ENCODE measurements at places on chromosomes 2 and 18.

DNA sequence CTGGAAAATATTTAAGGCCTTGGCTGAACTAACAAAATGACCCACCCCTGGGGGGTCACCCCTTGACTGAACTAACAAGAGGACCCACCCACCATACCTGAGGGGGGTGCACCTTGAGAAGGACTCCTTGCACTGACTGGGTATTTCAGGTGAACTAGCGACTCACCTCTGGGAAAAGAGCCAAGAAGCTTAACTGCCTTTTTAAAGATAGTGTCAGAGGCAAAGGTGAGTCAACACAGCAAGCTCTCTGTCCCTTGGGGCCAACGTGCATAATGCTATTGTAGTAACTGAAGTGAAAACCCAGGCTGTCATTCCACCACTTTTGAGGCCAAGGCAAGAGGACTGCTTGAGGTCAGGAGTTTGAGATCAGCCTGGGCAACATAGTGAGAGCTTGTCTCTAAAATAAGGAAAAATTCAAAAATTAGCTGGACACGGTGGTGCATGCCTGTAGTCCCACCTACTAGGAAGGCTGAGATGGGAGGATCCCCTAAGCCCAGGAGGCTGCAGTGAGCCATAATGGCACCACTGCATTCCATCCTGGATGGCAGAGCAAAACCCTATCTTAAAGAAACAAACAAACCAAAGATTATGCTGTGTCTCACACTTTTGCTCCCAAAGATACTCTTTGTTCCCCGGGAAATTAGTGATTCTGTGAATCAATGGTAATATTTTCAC lies 36.4 kb upstream of the ZCCHC2 start:
- DNase-seq: no peak

DNA sequence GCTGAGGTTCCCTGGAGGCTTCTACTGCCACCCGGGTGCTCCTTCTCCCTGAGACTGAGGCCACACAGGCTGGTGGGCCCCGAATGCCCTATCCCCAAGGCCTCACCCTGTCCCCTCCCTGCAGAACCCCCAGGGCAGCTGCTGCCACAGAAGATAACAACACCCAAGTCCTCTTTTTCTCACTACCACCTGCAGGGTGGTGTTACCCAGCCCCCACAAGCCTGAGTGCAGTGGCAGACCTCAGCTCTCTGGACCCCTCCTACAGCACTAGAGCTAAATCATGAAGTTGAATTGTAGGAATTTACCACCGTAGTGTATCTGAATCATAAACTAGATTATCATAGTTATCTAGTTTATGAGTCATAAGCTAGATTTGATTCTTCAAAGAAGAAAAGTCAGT lies 7.3 kb upstream of the CENPA start:
- no peak for DNase-seq

- peak; percentile 19 for DNase-seq
These were observed at the start of gene KCNF1 for GRCh38 chr2:10911291-10912075. KCNF1 (plus strand) TSS chr2:10911934; CDS start chr2:10912427, 493 bp downstream.

- no peak for DNase-seq
These were observed 55.2 kb upstream of the RALBP1 start for GRCh38 chr18:9419956-9420631.

DNA sequence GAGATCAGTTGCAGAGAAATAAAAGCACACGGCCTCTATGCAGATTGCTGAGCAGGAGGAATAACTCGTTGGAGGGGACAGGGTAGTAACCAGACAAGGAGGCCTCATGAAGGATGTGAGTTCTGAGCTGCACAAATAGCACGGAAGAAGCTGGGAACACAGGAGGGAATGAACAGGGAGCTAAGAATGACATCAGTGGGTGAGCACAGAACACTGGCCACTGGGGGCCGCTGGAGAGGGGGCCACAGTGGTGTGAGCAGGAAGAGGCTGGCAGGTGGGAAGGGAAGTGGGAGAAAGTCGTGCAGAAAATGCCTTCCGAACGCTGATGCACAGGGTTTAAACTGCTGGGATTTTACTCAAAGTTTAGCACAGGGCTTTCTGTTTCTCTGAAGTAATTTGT lies 61.0 kb downstream of the ZAP70 start:
- no peak for DNase-seq

DNA sequence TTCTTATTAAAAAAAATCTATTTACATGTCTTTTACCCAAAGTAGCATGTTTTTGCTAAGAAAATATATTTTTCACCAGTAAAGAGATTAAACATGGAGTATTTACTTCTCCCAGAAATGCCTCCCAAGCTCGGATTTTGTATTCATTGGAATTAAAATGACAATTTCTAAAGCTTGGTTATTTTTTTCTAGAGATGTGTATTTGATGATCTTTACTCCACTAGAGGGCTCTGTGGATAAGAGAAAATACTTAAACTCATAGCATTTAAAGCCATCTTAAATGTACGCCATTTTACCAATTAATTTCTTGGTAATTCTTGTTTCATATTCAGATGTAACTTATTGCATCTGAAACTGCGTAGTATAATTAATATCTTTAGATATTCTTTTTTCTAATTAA lies 461.4 kb downstream of the GALR1 start:
- DNase-seq: no peak

DNA sequence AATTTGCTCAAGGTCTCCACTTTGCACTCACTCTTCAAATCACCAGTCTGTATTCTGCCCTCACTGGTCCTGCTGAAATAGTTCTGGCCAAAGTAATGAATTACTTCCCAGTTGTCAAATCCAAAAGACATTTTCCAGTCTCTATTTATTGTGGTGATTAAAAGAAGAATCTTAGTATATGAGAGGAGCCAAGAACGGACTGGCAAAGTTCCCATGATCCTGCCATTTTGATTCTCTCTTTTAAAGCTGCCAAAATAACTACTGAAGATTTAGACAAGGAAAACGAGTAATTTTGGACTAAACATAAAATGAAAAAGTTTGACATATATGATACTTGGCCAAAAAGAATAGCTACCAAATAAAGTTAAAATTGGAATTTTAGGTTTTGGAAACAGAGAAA lies 12.0 kb downstream of the THSD7B start:
- no peak for DNase-seq

- DNase-seq: no peak
These were observed 115.0 kb upstream of the TMEM200C start for GRCh38 chr18:6010284-6010683.

GRCh38 chr2:74301262-74301661 lies 42.0 kb downstream of the SLC4A5 start:
- no peak for DNase-seq

DNA sequence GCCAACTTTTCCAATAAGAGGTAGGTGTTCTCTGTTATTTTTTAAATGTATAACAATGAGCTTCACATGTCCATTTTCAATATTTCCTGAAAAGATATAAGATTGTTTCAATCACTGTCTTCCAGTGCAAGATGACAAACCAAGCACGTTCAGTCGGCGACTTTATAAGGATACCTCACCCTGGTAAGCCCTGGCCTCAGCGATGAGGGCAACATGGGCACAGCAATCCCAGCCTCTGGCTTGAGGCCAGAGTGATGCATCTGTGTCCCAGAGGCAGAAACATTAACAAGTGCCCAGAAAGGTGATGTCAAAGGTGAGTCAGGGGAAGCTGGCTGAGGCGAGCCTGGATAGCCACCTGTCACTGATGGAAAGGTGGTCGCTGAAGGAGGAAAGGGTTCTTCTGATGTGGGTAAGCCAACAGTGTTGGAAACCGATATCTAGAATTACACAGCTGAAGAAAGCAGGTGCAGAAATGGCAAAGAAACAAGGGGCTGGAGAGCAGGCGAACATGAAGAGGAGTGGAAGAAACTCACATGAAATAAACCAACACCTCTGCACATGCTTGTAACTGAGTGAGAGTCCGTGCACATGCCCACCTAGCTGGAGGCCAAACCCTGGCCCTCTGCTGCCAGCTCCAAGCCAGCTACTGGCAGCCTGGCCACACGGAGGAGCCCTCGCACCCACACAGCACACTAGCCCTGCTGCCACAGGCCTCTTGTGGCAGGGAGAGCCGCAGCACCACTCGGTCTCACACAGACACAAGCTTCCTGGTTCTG lies 65.5 kb downstream of the FBXO15 start:
- peak; percentile 11 for DNase-seq

DNA sequence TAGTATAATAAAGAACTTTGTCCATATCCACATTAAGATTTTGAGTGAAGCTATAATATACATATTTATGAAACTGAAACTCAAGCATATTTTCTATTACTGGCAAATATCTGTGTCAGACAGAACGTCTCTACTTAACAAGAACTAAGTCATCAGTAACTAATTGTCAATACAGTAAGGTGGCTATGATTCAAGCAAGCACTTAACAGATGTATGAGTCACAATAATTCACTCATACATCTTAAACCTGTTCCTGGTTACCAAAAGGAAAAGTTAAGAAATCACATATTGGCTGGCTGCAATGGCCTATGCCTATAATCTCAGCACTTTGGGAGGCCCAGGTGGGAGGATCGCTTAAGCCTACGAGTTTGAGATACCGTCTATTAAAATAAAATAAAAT lies 96.0 kb downstream of the SOS1 start:
- no peak for DNase-seq

GRCh38 chr18:63152791-63153190 lies 166.8 kb downstream of the BCL2 start:
- no peak for DNase-seq

GRCh38 chr18:22977847-22978701 lies 44.9 kb downstream of the RBBP8 start:
- peak; percentile 52 for DNase-seq

- DNase-seq: peak; percentile 19
These were observed 32.6 kb downstream of the CNGA3 start for GRCh38 chr2:98378901-98379300.

GRCh38 chr2:56357655-56358295 lies 174.0 kb downstream of the CCDC85A start:
- DNase-seq: peak; percentile 69

- no peak for DNase-seq
These were observed 1037.2 kb upstream of the ACVR2A start for GRCh38 chr2:146807568-146808168.

GRCh38 chr2:43715300-43716098 lies 39.3 kb upstream of the C1GALT1C1L start:
- no peak for DNase-seq

- DNase-seq: peak; percentile 3
These were observed 32.6 kb downstream of the ABCA12 start for GRCh38 chr2:215105607-215106354.

GRCh38 chr2:72386288-72386687 lies 238.6 kb upstream of the CYP26B1 start:
- DNase-seq: no peak

- no peak for DNase-seq
These were observed 461.4 kb downstream of the RNF144A start for GRCh38 chr2:7378591-7378990.

- no peak for DNase-seq
These were observed 29.8 kb downstream of the AGAP1 start for GRCh38 chr2:235523486-235524150.

- no peak for DNase-seq
These were observed 286.3 kb downstream of the PIEZO2 start for GRCh38 chr18:10863026-10863425.

GRCh38 chr2:112693596-112693995 lies 27.2 kb upstream of the NT5DC4 start:
- no peak for DNase-seq

DNA sequence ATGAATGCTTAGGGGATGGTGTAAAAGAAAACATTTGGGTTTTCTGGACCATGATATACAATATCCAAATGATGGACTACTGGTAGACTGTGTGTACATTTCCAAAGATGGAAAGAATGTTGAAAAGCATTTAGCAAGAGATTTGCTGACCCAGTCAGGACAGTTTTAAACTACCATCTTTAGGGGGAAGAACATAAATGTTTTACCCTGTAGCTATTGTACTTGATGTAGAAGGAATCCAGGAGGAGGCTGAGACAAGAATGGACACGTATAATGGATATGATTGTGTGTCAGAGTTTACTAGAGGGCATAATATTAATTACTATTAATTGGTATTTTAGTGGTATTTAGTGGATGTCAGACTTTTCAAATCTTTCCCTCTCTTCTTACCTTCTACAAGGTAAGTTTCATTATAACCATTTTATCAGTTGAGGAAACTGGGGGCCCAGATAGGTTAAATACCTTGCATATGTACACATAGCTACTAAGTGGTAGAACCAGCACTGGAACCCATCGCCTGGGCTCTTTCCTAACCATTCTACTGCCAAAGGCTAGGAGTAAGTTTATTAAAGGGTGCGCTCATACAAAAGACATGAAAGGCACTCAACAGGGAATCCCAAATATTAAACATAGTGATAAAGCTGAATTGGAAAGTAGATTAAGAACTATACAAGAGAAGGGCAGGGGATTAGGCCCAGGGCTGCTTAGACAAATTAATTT lies 8.9 kb downstream of the TACR1 start:
- no peak for DNase-seq

- DNase-seq: no peak
These were observed 521.0 kb downstream of the PLCL1 start for GRCh38 chr2:198325359-198325758.

GRCh38 chr2:188713961-188714360 lies 260.2 kb upstream of the COL3A1 start:
- no peak for DNase-seq

GRCh38 chr2:219056176-219056895 lies 4.4 kb downstream of the IHH start:
- DNase-seq: no peak

Measured in GM04504 (cell line).